Stimulated activated CD4-positive, alpha-beta T cell treated with anti-CD3 and anti-CD28 coated beads, Interleukin-4, amount 100 ng/mL, for 48 hours (primary cell): ENCODE measurements at places on chromosomes 3 and 15.

DNA sequence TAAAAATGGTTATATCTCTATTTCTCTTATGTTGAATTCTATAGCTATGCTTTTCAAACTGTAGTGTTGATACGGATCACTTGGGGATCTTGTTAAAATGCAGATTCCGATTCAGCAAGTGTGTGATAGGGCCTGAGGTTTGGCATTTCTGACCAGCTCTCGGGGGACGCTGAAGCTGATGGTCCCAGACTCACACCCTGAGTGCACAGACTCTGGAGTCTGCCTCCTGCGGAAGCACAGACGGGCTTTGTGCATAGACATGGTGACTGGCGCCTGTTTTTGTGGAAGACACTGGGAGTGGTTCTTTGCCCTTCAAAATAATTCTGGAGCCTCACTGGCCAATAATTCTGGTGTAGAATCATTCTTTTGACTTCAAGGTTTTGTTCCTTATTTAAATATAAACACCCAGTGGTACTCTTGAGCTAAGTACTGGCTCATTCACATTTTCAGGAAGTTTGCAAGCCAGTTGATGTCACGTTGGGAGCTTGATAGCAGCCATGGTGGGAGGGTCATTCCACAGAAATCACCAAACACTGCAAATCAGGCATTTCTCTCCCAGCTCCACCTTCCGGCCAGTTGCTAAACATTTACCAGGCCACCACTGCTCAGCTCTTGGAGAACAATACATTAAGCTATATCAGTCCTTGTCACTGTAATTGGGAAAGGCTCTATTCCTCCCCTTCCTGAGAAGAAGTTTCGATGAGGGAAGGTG, 19.2 kb downstream of the CLDN11 start:
- DNase-seq: no peak

- DNase-seq: no peak
These were observed 89.4 kb downstream of the PDE8A start for GRCh38 chr15:85071061-85071460.

GRCh38 chr15:58284293-58284692, 146.1 kb downstream of the AQP9 start:
- no peak for DNase-seq

DNA sequence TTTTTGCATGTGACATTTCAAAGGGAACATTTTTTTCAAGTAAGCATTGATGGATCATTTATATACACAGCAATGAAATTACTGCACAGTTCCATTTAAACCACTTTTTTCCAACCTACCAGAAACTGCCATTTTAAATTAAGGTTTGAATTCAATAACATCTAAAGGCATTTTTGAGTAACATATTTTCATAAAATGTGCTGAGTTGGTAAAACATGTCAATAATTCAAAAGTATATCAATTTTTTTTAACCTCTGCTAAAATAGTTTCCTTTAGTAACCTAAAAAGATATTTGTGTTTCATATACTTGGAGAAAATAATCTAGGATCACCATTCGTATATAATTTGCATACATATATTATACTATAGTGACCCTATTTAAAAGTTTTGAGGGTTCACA, 355.1 kb upstream of the KCNMB2 start:
- no peak for DNase-seq

GRCh38 chr15:39429898-39430357, 151.0 kb upstream of the THBS1 start:
- no peak for DNase-seq

- DNase-seq: peak; percentile 56
These were observed 11.3 kb upstream of the RPL39L start for GRCh38 chr3:187150599-187150998.
